ENCODE measurements at places on chromosomes 1 and 21.

- no peak for DNase-seq
These were observed 716 bp downstream of the INAVA start for GRCh38 chr1:200895443-200895789.

DNA sequence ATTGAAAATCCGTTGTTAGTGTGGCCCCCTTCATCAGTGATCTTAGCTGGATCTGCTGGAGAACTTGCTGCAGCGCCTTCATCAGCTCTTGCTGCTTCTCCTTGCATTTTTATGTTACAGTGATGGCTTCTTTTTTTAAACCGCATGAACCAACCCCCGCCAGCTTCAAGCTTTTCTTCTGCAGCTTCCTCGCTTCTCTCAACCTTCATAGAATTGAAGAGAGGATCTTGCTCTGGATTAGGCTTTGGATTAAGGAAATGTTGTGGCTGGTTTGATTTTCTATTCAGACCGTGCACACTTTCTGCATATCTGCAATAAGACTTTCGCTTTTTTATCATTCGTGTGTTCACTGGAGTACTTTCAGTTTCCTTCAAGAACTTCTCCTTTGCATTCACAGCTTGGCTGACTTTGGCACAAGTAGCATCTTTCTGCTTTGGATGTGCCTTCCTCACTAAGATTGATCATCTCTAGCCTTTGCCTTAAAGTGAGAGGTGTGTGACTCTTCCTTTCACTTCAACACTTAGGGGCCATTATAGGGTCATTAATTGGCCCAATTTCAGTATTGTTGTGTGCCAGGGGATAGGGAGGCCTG, 13.1 kb downstream of the RNF187 start:
- DNase-seq: no peak

GRCh38 chr1:27033043-27033746, 20.5 kb upstream of the TENT5B start:
- peak; percentile 24 for DNase-seq

DNA sequence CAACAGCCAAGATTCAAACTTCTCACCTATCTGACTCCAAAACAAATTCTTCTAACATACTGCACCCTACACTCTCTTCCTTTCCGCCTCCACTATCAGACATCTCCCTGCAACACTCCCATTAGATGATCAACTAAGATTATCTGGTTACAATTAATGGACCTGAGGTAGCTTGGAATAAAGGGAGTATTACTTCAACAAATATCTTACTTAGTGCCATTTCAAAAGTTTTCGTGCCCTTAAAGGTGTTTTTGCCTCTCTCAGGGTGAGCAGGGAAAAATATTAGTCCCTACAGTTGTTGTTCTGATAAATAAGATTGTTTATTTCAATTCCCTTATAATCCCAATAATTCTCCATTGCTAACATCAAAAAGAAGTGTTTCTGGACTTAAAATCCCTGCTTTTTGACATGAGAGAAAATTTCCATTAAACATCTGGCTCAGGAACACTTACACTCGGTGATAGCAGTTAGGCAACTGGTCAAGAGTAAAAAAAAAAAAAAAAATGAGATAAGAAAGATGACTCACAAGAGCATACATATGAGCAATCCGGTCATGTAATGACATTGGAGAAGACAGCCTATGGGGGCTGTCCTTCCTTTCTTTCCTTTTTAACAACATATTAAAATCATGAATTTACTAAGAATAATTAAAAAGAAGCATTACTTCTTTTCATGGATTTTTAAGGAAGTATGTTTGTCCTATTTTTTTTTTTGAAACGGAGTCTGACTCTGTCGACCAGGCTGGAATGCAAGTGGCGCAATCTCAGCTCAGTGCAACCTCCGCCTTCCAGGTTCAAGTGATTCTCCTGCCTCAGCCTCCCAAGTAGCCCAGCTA, 7.6 kb downstream of the RSBN1 start:
- DNase-seq: peak; percentile 49

DNA sequence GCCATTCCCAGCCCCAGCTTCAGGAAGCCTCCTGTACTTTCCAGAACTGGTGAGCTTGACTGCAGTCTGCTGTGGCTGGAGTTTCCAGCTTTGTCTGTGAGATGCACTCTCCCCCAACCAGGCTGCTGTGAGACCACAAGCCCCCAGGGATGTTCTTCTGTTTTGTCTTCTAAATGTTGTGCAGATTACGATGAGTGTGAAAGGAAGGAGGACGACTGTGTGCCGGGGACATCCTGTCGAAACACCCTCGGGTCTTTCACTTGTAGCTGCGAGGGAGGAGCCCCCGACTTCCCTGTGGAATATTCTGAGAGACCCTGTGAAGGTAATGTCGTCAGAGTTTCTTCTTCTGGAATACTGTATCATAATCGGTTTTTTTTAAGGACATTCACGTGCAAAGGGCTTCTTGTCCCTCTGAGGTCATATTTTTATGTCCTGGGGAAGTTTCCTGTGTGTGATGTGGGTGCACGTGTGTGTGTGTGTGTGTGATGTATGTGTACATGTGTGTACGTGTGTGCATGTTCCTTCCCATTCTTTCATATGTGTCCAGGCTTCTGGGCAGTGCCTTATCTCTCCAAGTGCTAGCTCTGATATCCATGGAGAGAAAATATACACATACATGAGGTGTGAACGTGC, 49.9 kb downstream of the UMODL1 start:
- DNase-seq: no peak

DNA sequence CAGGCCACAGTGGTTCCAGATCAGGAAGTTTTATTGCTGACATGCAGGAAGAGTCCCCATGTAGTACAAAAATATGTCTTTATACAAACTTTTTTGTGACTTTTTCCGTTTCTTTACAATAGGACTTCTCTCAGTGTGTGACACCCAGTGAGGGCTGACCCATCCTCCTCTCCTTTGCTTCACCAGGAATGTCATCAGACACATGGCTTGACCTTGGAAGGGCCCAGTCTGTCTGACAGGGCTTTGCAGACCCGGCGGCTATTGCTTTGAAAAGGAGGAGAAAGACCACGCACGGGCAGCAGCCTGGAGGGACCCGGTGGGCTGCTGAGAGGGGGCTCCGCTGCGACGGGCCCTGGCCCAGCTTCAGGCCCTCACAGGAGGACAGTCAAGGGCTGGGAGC, 16.2 kb upstream of the EVA1B start:
- DNase-seq: no peak

- DNase-seq: no peak
These were observed 52.0 kb upstream of the GADD45A start for GRCh38 chr1:67632811-67633655.

DNA sequence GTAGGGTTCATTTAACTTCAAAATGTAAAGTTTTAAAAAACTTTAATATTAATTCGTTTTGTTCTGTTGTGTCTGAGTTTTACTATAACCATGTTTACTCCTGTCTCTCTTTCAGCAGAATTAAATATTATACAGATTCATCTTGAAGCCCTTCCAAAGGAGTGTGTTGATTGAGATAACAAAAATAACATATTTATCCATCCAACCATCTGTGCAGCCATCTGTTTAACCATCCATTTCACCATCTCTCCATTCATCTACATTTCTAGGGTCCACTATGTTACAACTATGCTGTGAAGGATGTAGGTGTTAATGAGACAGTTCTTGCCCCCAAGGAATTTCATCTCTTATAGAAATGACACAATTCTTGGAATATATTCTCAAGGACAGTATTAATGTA, 36.0 kb upstream of the GNG12 start:
- DNase-seq: no peak

DNA sequence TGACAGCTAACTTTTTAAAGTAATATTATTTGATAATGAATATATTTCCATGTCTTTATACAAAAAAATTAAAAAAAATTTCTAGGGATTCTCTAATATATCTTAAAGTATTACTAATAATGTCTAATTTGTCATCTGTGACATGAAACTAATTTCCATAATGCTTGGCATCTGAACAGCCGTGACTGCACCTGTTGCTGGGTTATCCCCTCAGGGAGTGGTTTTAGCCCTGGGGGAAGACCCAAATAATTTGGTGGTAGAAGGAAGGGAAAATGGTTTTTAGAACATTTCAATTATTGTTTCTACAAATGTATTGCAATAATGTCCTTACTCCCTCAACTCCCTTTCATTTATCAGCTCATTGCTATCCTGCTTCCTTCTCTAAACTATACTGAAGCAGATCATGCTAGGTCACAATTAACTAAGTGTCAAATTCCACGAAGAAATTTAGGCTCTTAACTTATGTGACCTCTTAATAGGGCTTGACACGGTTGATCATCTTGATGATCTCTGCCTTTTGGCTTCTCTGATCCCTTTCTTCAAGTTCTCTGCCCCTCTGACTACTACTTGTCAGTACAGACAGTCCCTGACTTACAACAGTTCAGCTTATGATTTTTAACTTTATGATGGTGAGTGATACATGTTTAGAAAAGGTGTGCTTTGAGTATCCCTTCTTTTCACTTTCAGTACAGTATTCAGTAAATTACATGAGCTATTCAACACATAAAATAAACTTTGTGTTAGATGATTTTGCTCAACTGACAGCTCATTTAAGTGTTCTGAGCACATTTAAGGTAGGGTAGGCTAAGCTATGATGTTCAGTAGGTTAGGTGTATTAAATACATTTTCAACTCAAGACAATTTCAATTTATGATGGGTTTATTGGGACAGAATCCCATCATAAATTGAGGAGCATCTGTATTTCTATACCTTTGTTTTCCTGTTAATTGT, 26.4 kb upstream of the DPH5 start:
- DNase-seq: no peak

GRCh38 chr1:198664068-198664788, 25.4 kb downstream of the PTPRC start:
- DNase-seq: no peak

DNA sequence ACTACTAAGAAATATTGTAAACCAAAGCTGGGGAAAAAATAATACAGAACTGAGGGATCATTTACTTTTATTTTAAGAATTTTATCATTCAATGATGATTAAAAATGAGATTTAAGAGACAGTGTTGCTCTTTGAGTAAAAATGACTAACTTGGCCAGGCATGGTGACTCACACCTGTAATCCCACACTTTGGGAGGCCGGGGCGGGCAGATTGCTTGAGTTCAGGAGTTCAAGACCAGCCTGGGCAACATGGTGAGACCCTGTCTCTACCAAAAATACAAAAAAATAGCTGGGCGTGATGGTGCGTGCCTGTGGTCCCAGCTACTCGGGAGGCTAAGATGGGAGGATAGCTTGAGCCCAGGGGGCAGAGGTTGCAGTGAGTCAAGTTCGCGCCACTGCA, 21.8 kb upstream of the PLEKHO1 start:
- no peak for DNase-seq

GRCh38 chr1:231628207-231628876, 1.8 kb downstream of the DISC1 start:
- DNase-seq: no peak

DNA sequence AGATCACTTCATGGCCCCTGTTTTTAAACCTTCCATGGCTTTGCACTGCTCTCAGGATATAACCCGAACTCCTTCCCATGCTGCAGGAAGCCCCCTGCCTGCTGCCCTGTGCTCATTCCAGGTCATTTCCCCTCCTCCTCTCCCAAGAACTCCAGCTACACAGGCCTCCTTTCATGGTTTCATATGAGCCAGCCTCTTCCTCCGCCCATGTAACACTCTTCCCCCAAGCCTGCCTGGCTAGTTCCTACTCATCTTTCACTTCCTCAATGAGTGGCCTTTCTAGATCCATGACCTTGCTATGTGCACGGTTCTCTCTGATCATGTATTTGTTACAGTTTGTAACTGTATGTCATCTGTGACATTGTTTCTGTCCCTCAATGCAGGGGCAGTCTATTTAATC, 3.1 kb upstream of the NCF2 start:
- no peak for DNase-seq

GRCh38 chr1:67674260-67675011, 10.6 kb upstream of the GADD45A start:
- no peak for DNase-seq

- DNase-seq: no peak
These were observed 101.1 kb downstream of the TM2D1 start for GRCh38 chr1:61623852-61624251.

GRCh38 chr1:79437540-79437939, 431.0 kb upstream of the ADGRL4 start:
- no peak for DNase-seq

DNA sequence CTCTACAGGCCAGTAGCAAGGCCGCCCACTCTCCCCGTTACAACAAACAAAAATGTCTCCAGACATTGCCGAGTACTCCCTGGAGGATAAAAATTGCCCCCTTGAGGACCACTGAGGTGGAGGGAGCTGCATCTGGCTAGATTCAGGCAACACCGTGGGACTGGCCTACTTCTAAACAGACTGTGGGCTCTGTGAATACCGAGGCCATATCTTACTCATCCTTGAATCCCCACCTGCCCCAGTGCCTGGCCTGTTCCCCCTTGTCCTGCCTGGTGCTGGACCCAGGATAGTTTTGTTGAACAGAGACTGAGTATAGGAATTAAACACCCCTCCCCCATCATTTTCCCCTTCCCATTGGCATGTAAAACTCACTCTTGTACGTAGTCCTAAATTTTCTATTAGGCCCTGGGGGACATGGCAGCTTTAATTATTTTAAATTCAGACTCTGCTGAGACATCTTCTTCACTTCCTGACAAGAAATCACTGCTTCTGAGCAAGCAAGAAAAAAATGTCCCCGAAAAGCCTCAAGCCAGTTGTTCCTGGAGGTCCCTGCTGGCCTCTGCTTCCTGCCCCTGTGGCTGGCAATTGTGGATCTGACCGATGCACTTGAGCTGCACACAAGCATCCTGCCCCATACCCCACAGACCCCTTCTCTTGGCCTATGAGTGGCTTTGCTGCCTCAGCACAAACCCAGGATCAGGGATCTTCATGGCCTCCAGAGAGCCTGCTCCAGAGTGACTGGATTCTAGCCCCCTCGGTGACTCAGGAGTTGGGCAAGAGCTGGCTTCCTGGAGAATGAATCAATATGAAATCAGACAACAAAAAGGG, 111.0 kb downstream of the ACTL8 start:
- peak; percentile 76 for DNase-seq

GRCh38 chr1:51669816-51670215, 52.9 kb downstream of the OSBPL9 start:
- DNase-seq: no peak

DNA sequence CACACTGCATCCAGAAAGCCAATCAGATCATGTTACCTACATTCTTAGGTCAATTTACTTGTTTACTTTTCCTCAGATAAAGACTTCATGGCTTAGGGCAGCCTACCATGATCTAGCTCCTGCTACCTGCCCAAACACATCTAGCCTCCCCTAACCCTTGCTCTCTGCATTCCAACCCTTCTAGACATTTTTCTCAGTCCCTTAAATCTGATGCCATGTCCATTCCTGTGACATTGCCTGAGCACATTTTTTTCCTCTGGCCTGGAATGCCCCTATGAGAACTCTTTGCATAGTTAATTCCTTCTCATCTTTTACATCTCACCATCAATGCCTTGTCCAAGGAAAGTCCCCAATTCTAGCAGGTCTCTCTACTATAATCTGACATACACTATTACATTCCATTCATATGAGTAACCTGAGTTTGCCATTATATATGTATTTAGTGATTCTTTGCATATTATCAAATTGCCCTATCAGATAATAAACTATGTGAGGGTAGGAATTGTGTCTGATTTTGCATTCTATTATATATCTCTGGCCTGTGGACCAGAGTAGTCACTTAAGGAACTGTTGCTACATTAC, 166.9 kb downstream of the COL11A1 start:
- peak; percentile 23 for DNase-seq

Data from mammary epithelial cell (primary cell).